ENCODE measurements at places on chromosomes 6 and 20.

- DNase-seq, result peak; percentile 98
Measured at GRCh38 chr6:44010411-44011349, 116.6 kb downstream of the MRPL14 start.

- DNase-seq, result peak; percentile 29
Measured at GRCh38 chr6:16819752-16820151, 58.5 kb upstream of the ATXN1 start.

- peak; percentile 39 for DNase-seq
Measured at GRCh38 chr6:148037496-148037895, 305.1 kb upstream of the SASH1 start.

GRCh38 chr6:149441740-149442139, 41.7 kb downstream of the SUMO4 start:
- no peak for DNase-seq

GRCh38 chr6:7505189-7505699, 36.2 kb upstream of the DSP start:
- peak; percentile 85 for DNase-seq

Data from fibroblast of skin of right biceps (primary cell).